ENCODE measurements at places on chromosomes 4 and X. TPM values are rescaled to one million over a fixed set of nuclear protein-coding genes. Genes with fewer than 3 reads are reported as not detected.
A peak's percentile ranks its signal among the peaks of the same experiment; 100 is the strongest.

Gene GYPB
- not detected for total RNA-seq

Gene DRD5
- total RNA-seq, result not detected

Gene XKRX
- 0.63 TPM for total RNA-seq

Gene AFP
- total RNA-seq, result not detected

Gene ADGRG2
- 1.2 TPM for total RNA-seq

- no peaks in the 10 kb centered on the region for H3K36me3 ChIP-seq
- no peak overlapping the region for H3K4me3 ChIP-seq
- DNase-seq, result no peak
Observed at GRCh38 chr4:176335421-176335820, 15.7 kb downstream of the SPCS3 start.

DNA sequence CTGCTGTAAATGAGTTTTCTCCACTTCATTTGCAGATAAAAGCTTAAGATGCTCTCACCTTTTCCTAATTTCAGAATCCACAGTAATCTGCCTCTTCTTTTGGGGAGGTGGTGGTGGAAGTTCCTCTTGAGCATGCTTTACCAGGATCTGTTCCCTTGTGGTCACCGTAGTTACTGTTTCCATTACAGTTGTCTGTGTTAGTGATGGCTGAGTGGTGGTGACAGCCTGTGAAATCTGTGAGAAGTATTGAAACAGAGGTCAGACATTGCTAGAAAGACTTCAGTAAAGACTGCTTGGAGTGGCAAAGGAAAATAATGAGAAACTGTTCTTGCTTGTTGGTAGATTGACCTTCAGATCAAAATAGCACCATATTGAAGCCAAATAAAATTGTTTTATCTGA is 666.2 kb downstream of the DMD start:
- no peak overlapping the region for H3K27ac ChIP-seq
- no peak overlapping the region for H3K4me3 ChIP-seq

DNA sequence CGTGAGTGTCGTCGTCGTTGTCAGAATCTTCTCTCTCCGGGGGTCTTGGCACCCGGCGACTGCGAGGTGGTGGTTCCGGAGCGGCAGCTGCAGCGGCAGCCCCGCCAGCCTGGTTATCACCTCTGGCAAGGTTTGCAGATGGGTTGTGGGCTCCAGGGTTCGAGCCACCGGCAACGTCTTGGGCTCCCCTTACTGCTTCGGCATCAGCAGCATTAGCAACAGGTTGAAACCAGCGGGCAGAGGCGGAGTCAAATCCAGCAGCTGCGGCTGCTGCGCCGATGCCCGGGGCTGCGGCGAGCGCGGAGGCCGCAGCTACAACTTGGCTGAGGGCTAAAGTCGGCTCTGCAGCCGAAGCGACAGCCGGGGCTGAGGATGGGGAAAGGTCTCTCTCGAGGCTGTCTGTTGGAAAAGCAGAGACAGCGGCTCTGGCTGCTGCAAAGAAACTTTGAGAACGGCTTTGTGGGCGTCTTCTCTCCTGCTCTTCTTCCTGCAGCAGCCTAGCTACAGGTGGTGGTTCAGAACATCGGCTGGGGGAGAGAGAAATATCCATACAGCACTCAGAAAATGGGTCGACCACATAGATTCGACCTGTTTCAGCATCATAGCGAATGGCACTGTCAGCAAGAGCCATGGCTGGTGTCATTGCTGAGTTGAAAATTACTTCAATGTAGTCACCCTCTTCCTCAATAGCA is 3.6 kb downstream of the IRS4 start:
- peak; percentile 48 for DNase-seq
- no peaks in the 10 kb centered on the region for H3K4me1 ChIP-seq
- H3K27me3 ChIP-seq, result peaks cover 34% of the 10 kb centered on the region
- peak overlapping the region; percentile 36 for H3K4me3 ChIP-seq
- no peaks in the 10 kb centered on the region for H3K36me3 ChIP-seq

DNA sequence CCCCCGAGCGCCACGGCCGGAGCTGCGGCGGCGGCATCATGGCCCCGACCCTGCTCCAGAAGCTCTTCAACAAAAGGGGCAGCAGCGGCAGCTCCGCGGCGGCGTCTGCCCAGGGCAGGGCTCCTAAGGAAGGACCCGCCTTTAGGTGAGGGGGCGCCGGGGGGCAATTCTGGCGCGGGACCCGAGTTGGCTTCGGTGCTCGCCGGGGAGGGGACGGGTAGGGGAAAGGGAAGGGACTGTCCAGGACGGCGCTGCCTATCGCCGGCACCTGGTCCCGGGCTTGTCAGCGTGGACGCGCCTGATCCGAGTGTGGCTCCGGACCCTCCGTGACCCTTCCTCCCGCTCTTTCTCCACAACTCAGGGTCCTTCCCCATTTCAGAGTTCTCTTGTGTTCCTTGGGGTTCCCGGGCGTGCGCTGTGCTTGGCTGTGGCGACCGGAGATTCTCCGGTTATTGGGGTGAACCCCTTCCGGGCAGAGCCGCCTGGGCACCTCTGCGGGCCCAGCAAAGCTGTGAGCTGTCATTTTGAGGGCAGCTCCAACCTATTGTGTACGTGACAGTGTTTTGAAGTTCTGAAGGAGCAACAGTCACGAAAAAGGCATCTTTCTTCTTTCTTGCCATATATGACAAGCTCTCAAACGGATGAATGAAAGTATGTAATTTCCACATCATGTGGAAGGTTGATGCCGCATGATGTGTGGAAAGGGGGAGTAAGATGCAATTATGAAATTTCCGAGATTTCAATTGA is 522 bp downstream of the FNIP2 start:
- DNase-seq, result peak; percentile 61
- H3K4me3 ChIP-seq, result peak overlapping the region; percentile 81
- no peaks in the 10 kb centered on the region for H3K36me3 ChIP-seq
- H3K27ac ChIP-seq, result peak overlapping the region; percentile 51
- H3K27me3 ChIP-seq, result no peaks in the 10 kb centered on the region

GRCh38 chr4:45120163-45120562 is 393.8 kb upstream of the GNPDA2 start:
- no peaks in the 10 kb centered on the region for H3K36me3 ChIP-seq
- no peak for DNase-seq
- no peaks in the 10 kb centered on the region for H3K4me1 ChIP-seq
- H3K27ac ChIP-seq, result no peak overlapping the region
- no peaks in the 10 kb centered on the region for H3K27me3 ChIP-seq

DNA sequence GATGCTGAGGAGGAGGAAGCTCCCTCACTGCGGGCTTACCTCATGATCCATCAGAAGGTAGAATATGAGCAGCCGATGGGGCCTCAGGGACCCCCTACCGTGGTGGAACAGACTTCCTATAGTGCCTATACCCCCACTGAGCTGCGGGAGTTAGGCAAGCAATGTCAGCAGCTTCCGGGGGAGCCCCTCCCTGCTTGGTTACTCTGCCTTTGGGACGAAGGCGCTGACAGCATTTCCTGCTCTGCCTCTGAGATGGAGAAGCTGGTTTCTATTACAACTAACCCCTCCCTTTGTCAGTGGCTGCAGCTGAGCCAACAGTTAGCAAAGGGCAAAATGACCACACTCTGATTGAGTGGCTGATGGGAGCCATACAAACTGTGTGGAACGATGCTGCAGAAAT is 430.7 kb downstream of the IDS start:
- H3K4me3 ChIP-seq, result no peak overlapping the region
- H3K27me3 ChIP-seq, result no peaks in the 10 kb centered on the region
- DNase-seq, result peak; percentile 64
- H3K4me1 ChIP-seq, result peaks cover 3% of the 10 kb centered on the region
- H3K36me3 ChIP-seq, result no peaks in the 10 kb centered on the region

GRCh38 chrX:116281106-116281505 is 110.6 kb downstream of the AGTR2 start:
- no peaks in the 10 kb centered on the region for H3K36me3 ChIP-seq
- H3K4me3 ChIP-seq, result no peak overlapping the region
- no peaks in the 10 kb centered on the region for H3K4me1 ChIP-seq

GRCh38 chrX:135651647-135652295 is 61.7 kb upstream of the CT45A1 start:
- DNase-seq, result no peak
- H3K27me3 ChIP-seq, result no peaks in the 10 kb centered on the region
- no peak overlapping the region for H3K4me3 ChIP-seq
- H3K4me1 ChIP-seq, result no peaks in the 10 kb centered on the region
- H3K36me3 ChIP-seq, result no peaks in the 10 kb centered on the region

GRCh38 chr4:126526335-126526734 is 1106.4 kb upstream of the INTU start:
- no peaks in the 10 kb centered on the region for H3K27me3 ChIP-seq
- no peak overlapping the region for H3K27ac ChIP-seq
- H3K36me3 ChIP-seq, result no peaks in the 10 kb centered on the region
- no peak for DNase-seq
- H3K4me3 ChIP-seq, result no peak overlapping the region

- no peak for DNase-seq
- no peak overlapping the region for H3K27ac ChIP-seq
- H3K27me3 ChIP-seq, result no peaks in the 10 kb centered on the region
- H3K4me1 ChIP-seq, result no peaks in the 10 kb centered on the region
- no peak overlapping the region for H3K4me3 ChIP-seq
- H3K36me3 ChIP-seq, result no peaks in the 10 kb centered on the region
Observed at GRCh38 chr4:99436976-99437722, 2.0 kb upstream of the ADH7 start.

DNA sequence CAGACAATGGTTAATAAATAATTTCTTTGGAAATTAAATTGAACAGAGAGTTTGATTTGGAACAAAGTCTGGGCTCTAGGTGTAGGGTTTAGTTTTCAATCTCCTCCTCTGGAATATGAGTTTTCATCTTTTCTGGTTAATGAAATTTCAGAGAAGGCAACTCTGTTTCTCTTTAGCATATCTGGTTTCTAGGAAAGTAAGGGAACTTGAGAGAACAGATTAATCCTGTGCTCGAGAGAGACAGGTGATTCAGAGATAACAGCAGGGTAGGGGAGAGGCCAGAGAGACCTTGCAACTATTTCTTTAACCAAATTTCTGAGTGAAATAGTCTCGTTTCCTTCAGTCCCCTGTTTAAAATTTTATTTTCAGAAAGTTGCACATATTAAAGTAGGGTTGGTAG is 275.4 kb downstream of the GALNTL6 start:
- no peak overlapping the region for H3K4me3 ChIP-seq
- no peak overlapping the region for H3K27ac ChIP-seq
- H3K4me1 ChIP-seq, result no peaks in the 10 kb centered on the region
- no peak for DNase-seq
- no peaks in the 10 kb centered on the region for H3K36me3 ChIP-seq

DNA sequence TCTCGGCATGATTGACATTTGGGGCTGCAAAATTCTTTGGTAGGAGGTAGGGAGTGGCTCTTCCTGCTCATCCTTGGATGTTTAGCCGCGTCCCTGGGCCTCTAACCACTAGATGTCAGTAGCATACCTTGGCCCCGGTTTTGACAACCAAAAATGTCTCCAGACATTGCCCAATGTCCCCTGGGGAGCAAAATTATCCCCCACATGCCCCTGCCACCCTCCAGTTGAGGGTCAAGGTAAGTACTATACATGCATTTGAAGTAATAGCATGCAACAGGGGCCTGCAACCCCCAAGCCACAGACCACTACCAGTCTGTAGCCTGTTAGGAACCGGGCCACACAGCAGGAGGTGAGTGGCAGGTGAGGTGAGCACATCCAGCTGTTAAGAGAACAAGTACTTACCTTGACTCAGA is 17.6 kb upstream of the KIAA1210 start:
- no peaks in the 10 kb centered on the region for H3K27me3 ChIP-seq
- no peaks in the 10 kb centered on the region for H3K36me3 ChIP-seq
- DNase-seq, result no peak
- H3K4me3 ChIP-seq, result no peak overlapping the region

- H3K27me3 ChIP-seq, result no peaks in the 10 kb centered on the region
- no peaks in the 10 kb centered on the region for H3K4me1 ChIP-seq
- no peaks in the 10 kb centered on the region for H3K36me3 ChIP-seq
- no peak for DNase-seq
- no peak overlapping the region for H3K4me3 ChIP-seq
Observed at GRCh38 chr4:103364083-103364482, 165.9 kb upstream of the CENPE start.

- H3K27me3 ChIP-seq, result peaks cover 65% of the 10 kb centered on the region
- no peak overlapping the region for H3K27ac ChIP-seq
- no peaks in the 10 kb centered on the region for H3K4me1 ChIP-seq
- no peak for DNase-seq
- H3K36me3 ChIP-seq, result no peaks in the 10 kb centered on the region
Observed at GRCh38 chr4:8859550-8860095, 12.0 kb downstream of the HMX1 start.

DNA sequence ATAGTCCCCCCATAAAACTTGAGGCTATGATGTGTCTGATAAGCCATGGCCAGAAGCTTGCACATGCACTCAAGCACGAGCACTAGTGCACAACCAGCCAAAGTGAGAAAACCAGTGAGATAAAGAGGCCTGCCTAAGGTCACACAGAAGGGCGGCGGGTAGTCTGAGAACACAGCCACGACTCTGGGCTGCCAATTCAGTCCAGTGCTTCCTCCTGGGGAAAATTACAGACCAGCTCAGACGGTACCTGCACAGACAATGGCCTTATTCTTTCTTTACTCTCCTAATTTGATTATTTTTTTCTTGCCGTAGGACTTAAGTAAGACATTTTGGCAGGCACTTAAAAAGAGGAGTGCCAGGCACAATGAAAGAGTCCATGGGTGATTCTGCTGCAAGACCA is 533.2 kb upstream of the FAT1 start:
- no peak overlapping the region for H3K27ac ChIP-seq
- no peak for DNase-seq
- H3K27me3 ChIP-seq, result no peaks in the 10 kb centered on the region
- H3K4me3 ChIP-seq, result no peak overlapping the region
- no peaks in the 10 kb centered on the region for H3K4me1 ChIP-seq
- no peaks in the 10 kb centered on the region for H3K36me3 ChIP-seq

DNA sequence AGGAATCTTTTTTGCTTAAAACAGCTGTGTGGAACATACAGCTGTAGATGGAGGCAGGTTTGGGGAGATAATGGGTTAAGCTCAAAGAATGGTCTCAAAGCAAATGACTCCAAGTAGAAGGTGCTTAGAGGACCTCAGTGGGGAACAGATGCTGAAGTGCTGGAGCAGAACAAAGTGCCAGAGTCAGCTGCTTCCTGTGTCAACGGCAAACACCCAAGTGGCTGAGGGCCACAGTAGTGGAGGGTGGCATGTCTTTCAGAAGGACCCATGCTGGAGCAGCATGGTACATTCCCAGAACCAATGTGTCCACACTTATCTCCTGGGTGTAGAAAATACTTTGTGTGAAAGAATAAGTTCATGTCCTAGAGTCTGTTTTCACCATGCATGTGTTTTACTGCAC is 197.5 kb downstream of the CCNG2 start:
- H3K4me3 ChIP-seq, result no peak overlapping the region
- H3K36me3 ChIP-seq, result no peaks in the 10 kb centered on the region
- DNase-seq, result no peak
- H3K4me1 ChIP-seq, result no peaks in the 10 kb centered on the region
- no peak overlapping the region for H3K27ac ChIP-seq

GRCh38 chrX:45348296-45348695 is 147.6 kb upstream of the DIPK2B start:
- no peaks in the 10 kb centered on the region for H3K36me3 ChIP-seq
- H3K27me3 ChIP-seq, result no peaks in the 10 kb centered on the region
- H3K4me3 ChIP-seq, result no peak overlapping the region
- no peak for DNase-seq
- no peak overlapping the region for H3K27ac ChIP-seq

DNA sequence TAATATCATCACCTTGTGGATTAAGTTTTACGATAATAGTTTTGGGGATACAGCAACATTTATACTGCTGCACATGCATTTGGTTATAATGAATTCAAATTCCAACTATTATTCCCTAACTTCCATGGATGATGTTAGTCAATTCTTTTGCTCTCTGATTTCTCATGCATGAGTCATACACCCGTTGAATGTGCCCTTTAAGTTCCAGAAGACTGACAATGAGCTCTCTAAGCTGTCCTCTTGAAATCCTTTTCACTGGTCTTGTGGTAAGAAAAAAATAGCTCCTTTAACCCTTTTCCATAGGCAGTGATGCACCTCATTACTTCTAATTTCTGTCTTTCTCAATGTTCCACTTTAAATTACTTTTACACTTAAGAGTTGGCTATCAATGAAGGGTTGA is 1095.2 kb upstream of the POU3F4 start:
- no peaks in the 10 kb centered on the region for H3K27me3 ChIP-seq
- H3K4me1 ChIP-seq, result no peaks in the 10 kb centered on the region
- no peak overlapping the region for H3K4me3 ChIP-seq
- H3K27ac ChIP-seq, result no peak overlapping the region
- no peaks in the 10 kb centered on the region for H3K36me3 ChIP-seq

Data from kidney (tissue), 22 donors.